ENCODE measurements at places on chromosomes 1 and 21. TPM values are rescaled to one million over a fixed set of nuclear protein-coding genes. Genes with fewer than 3 reads are reported as not detected.
A peak's percentile ranks its signal among the peaks of the same experiment; 100 is the strongest.

XKR8 gene
- 7.6 TPM for total RNA-seq

DMRTA2 gene
- not detected for total RNA-seq

BACE2 gene
- total RNA-seq = 1.7 TPM

PLA2G5 gene
- total RNA-seq = not detected

RERE gene
- total RNA-seq = 68.7 TPM

OLFM3 gene
- total RNA-seq = not detected

LCE1B gene
- not detected for total RNA-seq

CPLANE2 gene
- total RNA-seq = 6.4 TPM

CLCA2 gene
- total RNA-seq = not detected

GRCh38 chr1:9784508-9785133, 39.1 kb downstream of the CLSTN1 start:
- no peaks in the 10 kb centered on the region for H3K27me3 ChIP-seq
- no peak overlapping the region for H3K27ac ChIP-seq
- DNase-seq = peak; percentile 84
- H3K4me3 ChIP-seq = no peak overlapping the region
- peaks cover 54% of the 10 kb centered on the region for H3K4me1 ChIP-seq
- peaks cover 16% of the 10 kb centered on the region for H3K36me3 ChIP-seq

- H3K4me1 ChIP-seq = no peaks in the 10 kb centered on the region
- no peak overlapping the region for H3K4me3 ChIP-seq
- no peaks in the 10 kb centered on the region for H3K36me3 ChIP-seq
These were observed 10.3 kb upstream of the VWA5B1 start for GRCh38 chr1:20280341-20280740.

DNA sequence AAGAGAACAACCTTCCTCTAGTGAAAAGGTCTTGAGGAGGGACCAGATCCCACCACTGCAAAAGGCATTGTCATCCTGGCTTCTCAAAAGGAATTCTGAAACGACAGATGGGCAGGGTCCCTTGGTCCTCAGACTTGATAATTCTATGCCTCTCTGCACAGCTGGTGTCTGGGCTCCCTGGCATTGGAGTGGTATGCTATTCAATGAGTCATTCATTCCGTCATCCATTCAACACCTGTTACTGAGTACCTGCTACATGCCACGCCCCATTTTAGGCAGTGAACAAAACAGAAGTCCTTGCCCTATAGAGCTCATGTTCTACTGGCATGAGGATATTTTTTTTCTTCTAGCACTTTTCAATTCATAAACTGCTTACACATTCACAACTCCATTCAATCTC, 45.8 kb upstream of the HMGB4 start:
- H3K4me1 ChIP-seq = no peaks in the 10 kb centered on the region
- no peaks in the 10 kb centered on the region for H3K36me3 ChIP-seq
- peaks cover 8% of the 10 kb centered on the region for H3K27me3 ChIP-seq
- DNase-seq = no peak
- H3K27ac ChIP-seq = no peak overlapping the region

- no peak overlapping the region for H3K4me3 ChIP-seq
- H3K27me3 ChIP-seq = no peaks in the 10 kb centered on the region
- no peaks in the 10 kb centered on the region for H3K36me3 ChIP-seq
- H3K4me1 ChIP-seq = no peaks in the 10 kb centered on the region
- no peak overlapping the region for H3K27ac ChIP-seq
- no peak for DNase-seq
These were observed 11.8 kb upstream of the DENND1B start for GRCh38 chr1:197787056-197787455.

- H3K36me3 ChIP-seq = peaks cover 49% of the 10 kb centered on the region
- H3K4me1 ChIP-seq = peaks cover 47% of the 10 kb centered on the region
- DNase-seq = no peak
- H3K27ac ChIP-seq = peak overlapping the region; percentile 99
These were observed 1.1 kb downstream of the S100A11 start for GRCh38 chr1:152035539-152036266.

DNA sequence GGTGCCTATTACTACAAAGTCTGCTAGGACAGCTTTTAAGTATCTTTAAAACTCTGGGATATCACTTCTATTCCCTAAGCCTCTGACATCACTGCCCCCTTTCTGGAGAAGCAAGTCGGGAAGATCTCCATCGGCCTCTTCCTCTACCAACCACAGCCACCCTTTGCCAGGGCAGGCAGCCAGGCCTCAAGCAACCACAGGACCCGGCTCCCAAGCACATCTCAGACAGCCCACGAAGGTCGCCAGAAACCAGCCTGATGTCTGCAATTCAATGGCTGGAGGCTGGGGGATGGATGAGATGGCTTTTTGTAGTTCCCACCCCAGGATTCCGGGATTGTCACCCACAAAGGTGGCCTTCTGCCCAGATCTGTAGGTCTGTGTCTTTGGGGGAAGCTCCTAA, 70.7 kb downstream of the LGR6 start:
- no peaks in the 10 kb centered on the region for H3K36me3 ChIP-seq
- H3K27ac ChIP-seq = no peak overlapping the region
- DNase-seq = no peak
- no peaks in the 10 kb centered on the region for H3K4me1 ChIP-seq

GRCh38 chr1:16677552-16678431, 11.0 kb upstream of the RNU1-3 start:
- H3K4me3 ChIP-seq = no peak overlapping the region
- H3K36me3 ChIP-seq = no peaks in the 10 kb centered on the region
- no peak overlapping the region for H3K27ac ChIP-seq

DNA sequence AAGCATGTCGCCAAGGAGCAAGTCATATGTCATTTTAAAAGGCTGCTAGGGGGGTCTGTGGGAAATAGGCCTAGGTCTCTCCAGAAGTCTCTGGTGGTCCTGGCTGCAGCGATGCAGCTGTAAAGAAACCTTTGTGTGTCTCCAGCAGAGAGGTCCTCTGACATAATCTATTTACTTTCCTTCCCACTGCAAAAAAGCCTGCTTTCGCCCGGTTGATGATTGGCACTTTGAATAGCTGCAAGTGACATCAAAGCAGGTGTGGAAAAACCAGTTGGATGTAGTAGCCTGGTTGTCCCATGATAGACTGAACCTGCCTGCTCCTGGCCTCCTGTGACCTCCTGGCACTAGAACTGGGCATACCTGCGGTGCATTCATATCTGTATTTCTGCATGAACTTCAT, 13.8 kb downstream of the RASSF5 start:
- H3K4me3 ChIP-seq = no peak overlapping the region
- H3K4me1 ChIP-seq = peaks cover 7% of the 10 kb centered on the region
- DNase-seq = no peak
- no peak overlapping the region for H3K27ac ChIP-seq
- H3K27me3 ChIP-seq = peaks cover 1% of the 10 kb centered on the region

DNA sequence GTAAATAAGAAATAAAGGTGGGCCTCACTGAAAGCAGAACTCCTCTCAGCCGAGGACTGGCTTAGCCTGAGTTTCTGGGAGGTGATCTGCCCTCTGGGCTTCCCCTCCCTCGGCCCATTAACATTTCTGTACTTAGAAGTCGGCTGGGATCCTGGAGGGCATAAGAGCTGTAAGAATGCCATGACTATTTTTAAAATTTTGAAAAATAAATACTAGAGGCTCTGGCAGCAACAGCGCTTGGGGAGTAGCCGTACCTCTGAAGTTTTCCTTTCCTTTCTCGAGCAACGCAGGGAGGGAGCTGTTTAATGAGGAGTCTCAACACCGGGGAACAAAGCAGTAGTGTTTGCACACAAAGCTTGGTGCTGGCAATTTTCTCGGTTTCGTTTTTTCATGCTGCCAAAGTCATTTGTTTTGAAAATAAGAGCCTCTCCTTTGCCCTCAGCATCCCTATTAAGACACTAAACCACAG, 498.7 kb downstream of the SMYD3 start:
- peaks cover 4% of the 10 kb centered on the region for H3K4me1 ChIP-seq
- no peak overlapping the region for H3K4me3 ChIP-seq
- no peak overlapping the region for H3K27ac ChIP-seq
- DNase-seq = no peak
- no peaks in the 10 kb centered on the region for H3K27me3 ChIP-seq
- H3K36me3 ChIP-seq = no peaks in the 10 kb centered on the region

- H3K36me3 ChIP-seq = peaks cover 6% of the 10 kb centered on the region
- H3K27me3 ChIP-seq = no peaks in the 10 kb centered on the region
These were observed 22.5 kb downstream of the JMJD4 start for GRCh38 chr1:227712648-227713047.

DNA sequence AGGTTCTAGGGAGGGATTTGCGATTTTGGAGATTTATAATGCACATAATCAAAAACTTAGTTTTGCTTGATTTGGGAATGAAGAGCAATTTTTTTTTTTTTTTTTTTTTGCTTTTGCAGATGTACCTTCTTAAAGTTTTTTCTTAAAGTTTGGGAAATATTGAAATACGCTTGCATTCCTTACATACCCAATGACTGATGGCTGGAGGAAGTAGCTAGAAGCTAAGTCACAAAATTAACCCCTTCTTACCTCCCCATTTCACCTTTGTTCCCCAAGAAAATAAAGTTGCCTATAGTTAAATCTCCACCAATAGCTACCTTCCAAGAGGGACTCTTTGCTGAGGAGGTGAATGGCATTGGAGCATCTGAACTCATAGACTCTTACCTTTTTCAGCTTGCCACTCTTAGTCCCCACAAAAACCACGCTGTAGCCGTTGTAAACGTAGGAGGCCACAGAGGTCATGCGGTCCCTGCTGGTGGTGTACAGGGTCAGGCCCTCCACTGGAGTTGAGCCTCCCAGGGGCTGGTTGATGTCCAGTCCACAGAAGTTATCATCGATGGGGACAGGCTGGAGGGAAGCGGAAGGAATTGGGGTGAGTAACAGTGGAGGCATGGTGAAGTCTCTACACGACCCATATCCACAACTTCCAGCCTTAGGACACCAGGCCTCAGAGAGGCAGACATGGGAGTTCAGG, 34.1 kb downstream of the PLXNA2 start:
- DNase-seq = no peak
- no peak overlapping the region for H3K4me3 ChIP-seq
- H3K27ac ChIP-seq = no peak overlapping the region
- H3K4me1 ChIP-seq = no peaks in the 10 kb centered on the region
- H3K27me3 ChIP-seq = peaks cover 8% of the 10 kb centered on the region
- no peaks in the 10 kb centered on the region for H3K36me3 ChIP-seq

DNA sequence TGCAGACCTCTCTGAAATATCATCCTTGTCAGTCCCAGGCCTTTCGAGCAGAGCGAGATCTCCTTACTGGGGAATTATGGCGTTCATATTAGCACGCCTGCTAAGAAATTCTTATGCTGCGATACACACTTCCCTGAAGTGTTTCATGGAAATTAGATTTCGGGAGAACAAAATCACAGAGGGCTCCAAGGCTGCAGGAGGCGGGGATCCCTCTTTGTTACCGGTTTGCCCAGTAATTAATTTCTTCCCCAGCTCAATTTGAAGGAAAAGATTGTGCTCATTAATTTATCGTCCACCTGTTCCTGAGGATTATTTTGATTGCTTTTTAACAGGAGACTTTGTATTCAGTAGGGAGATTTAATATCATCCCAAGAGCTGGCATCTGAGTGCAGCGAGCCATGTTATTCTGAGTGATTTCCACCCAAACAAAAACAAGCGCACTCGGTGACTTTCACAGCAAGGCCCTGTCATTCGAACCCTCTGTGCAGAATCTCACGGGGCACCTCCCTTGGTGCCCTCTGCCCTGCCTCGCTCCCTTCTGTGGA, 202.3 kb upstream of the GALNT2 start:
- H3K36me3 ChIP-seq = no peaks in the 10 kb centered on the region
- H3K27ac ChIP-seq = no peak overlapping the region
- H3K4me1 ChIP-seq = peaks cover 2% of the 10 kb centered on the region
- H3K4me3 ChIP-seq = no peak overlapping the region
- no peak for DNase-seq

- DNase-seq = no peak
- peaks cover 25% of the 10 kb centered on the region for H3K4me1 ChIP-seq
- H3K4me3 ChIP-seq = peak overlapping the region; percentile 99
- H3K36me3 ChIP-seq = peaks cover 78% of the 10 kb centered on the region
- H3K27me3 ChIP-seq = no peaks in the 10 kb centered on the region
- H3K27ac ChIP-seq = peak overlapping the region; percentile 50
These were observed 5.6 kb downstream of the PPP1R15B start for GRCh38 chr1:204405988-204406387.

GRCh38 chr1:159756397-159756796, 24.4 kb upstream of the DUSP23 start:
- no peak for DNase-seq
- H3K27me3 ChIP-seq = no peaks in the 10 kb centered on the region
- H3K4me3 ChIP-seq = no peak overlapping the region
- H3K4me1 ChIP-seq = no peaks in the 10 kb centered on the region
- no peak overlapping the region for H3K27ac ChIP-seq

GRCh38 chr1:154999571-155000410, 2.8 kb upstream of the ZBTB7B start:
- DNase-seq = peak; percentile 38
- H3K27me3 ChIP-seq = no peaks in the 10 kb centered on the region
- H3K4me1 ChIP-seq = peaks cover 45% of the 10 kb centered on the region
- H3K36me3 ChIP-seq = peaks cover 10% of the 10 kb centered on the region

- H3K27me3 ChIP-seq = no peaks in the 10 kb centered on the region
- no peak for DNase-seq
- H3K4me1 ChIP-seq = no peaks in the 10 kb centered on the region
- no peak overlapping the region for H3K4me3 ChIP-seq
- H3K36me3 ChIP-seq = no peaks in the 10 kb centered on the region
These were observed 82.9 kb downstream of the TBX15 start for GRCh38 chr1:118905196-118905595.

GRCh38 chr1:51025374-51025773, 55.3 kb downstream of the CDKN2C start:
- H3K4me1 ChIP-seq = no peaks in the 10 kb centered on the region
- no peak overlapping the region for H3K4me3 ChIP-seq
- H3K36me3 ChIP-seq = no peaks in the 10 kb centered on the region
- no peak for DNase-seq
- H3K27me3 ChIP-seq = peaks cover 28% of the 10 kb centered on the region
- H3K27ac ChIP-seq = no peak overlapping the region

- H3K36me3 ChIP-seq = peaks cover 70% of the 10 kb centered on the region
- no peak overlapping the region for H3K4me3 ChIP-seq
- DNase-seq = no peak
- no peak overlapping the region for H3K27ac ChIP-seq
- H3K27me3 ChIP-seq = no peaks in the 10 kb centered on the region
These were observed 71.7 kb downstream of the UBR4 start for GRCh38 chr1:19138331-19138730.

DNA sequence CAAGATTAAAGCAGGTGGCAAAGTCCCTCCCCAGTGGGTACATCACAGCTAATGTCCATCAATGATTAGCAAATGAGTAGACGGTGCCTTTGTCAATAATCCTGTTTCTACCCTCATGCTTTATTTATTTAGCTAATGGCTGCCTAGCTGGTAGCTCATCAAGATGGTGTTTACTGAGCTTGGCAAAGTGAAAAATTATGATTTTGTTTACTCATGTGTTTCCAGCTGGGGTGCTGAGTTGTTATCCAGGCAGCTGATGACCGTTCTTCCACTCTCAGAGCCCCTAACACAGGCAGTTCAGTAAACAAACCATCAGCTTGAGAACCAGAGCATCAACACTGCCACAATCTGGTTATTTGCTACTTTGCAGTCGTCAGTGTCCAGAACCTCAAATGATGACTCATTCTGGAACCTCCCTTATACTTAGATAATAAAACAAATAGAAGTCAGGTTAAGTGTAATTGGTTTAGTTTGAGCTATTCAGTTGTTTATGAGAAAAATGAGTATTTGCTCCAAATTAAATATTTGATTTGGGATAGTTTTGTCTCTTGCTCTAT, 163.9 kb downstream of the ST6GALNAC5 start:
- H3K27me3 ChIP-seq = peaks cover 5% of the 10 kb centered on the region
- no peak overlapping the region for H3K4me3 ChIP-seq
- no peaks in the 10 kb centered on the region for H3K4me1 ChIP-seq
- no peak for DNase-seq
- no peak overlapping the region for H3K27ac ChIP-seq
- H3K36me3 ChIP-seq = no peaks in the 10 kb centered on the region

- H3K27ac ChIP-seq = no peak overlapping the region
- H3K36me3 ChIP-seq = no peaks in the 10 kb centered on the region
These were observed 42.7 kb downstream of the HSD3B1 start for GRCh38 chr1:119549719-119550132.

- no peaks in the 10 kb centered on the region for H3K27me3 ChIP-seq
- DNase-seq = peak; percentile 33
- no peaks in the 10 kb centered on the region for H3K36me3 ChIP-seq
- H3K4me1 ChIP-seq = peaks cover 14% of the 10 kb centered on the region
These were observed 5.1 kb upstream of the SSR2 start for GRCh38 chr1:156025876-156026275.
